ENCODE measurements at places on chromosomes 3 and 15.

GRCh38 chr3:127719369-127719768 is 46.6 kb downstream of the ABTB1 start:
- DNase-seq, result no peak

DNA sequence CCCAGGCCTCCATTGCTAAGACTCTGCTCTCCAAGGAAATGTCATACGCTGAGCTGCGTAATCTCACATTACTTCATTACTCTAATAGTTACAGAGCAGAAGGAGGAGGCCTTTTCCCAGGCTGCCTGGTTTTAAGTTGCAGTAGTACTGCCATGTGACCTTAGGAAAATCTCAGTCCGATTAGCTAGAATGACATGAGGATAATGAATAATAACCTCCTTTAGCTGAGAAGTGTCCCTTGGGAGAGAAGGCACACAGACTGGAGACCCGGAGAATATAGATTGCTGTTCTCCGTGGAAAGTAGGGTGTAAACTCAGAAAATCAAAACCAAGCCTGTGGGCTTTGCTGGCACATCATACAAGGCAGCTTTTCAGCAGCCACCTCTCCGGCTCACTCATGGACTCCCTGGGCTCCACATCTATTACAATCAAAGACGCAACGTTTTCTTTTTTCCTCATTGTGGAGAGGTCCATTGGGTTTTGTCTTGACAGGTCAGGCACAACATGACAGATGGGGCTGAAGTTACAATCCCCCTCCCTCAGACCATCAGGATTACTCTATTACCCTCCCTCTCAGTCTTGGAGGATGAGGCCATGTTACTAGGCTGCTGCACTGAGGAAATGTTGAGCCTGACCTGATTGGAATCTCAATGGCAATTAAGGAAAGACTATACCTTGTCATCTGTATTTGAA is 134.8 kb upstream of the MB21D2 start:
- no peak for DNase-seq

DNA sequence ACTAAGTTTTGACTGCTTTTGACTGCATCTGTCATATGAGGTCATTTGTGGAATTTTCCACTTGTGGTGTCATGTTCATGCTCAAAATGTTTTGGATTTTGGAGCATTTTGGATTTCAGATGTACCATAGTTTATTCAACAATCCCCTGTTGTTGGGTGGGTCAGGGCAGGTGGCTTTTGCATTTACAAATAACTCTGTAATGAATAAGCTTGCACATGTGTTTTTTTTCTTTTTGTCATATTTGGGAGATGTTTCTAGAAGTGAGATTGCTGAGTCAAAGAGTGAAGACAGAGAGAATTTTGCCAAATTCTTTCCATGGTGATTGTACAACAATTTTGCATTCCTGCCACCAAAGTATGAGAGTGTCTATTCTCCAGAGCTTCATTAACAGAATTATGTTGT is 62.4 kb upstream of the ADPGK start:
- peak; percentile 24 for DNase-seq

- DNase-seq, result no peak
Measured at GRCh38 chr3:14976317-14976716, 28.9 kb downstream of the NR2C2 start.

- DNase-seq, result no peak
Measured at GRCh38 chr3:79380581-79380980, 387.2 kb downstream of the ROBO1 start.

- DNase-seq, result no peak
Measured at GRCh38 chr15:26015516-26016075, 152.5 kb upstream of the ATP10A start.

DNA sequence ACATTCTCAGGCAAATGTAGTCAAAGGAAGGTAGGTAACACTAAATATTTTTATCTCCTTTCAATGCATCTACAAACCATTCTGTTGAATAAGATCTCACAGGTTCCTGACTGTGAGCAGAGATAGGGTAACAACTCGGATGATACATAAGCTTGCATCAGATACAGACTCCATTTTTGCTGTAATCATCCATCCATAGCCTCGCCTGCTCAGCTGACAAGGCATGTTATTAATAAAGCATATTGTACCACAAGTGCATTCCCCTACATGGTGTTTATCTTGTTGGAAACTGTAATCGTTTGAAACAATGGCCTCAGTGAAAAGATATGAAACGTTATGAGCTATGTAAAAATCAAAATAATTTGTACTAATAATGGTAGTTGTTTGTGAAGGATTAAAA is 35.4 kb upstream of the TCF12 start:
- DNase-seq, result no peak

DNA sequence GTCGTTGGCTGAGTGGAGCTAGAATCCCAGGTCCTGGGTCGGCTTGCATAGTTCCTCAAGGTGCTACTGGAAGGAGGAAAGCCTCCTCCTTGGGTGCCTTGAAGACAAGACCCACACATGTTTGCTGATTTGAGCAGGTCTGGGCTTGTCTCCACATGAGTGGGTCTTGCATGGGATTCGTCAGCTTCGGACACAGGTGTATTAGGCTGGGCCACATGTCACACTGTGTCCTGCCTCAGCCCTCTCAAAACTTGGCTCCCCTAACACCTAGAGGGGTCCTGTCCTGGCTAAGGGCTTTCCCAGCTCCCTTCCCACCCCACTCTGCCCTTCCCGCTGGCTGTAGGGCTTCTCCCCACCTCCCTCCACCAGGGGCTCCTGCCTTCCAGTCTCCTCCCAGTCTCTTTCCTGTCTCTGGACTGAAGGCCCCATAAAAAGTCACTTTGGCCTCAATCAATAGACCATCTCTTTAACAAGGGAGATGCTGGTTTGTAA is 73.0 kb upstream of the ADPGK start:
- no peak for DNase-seq

DNA sequence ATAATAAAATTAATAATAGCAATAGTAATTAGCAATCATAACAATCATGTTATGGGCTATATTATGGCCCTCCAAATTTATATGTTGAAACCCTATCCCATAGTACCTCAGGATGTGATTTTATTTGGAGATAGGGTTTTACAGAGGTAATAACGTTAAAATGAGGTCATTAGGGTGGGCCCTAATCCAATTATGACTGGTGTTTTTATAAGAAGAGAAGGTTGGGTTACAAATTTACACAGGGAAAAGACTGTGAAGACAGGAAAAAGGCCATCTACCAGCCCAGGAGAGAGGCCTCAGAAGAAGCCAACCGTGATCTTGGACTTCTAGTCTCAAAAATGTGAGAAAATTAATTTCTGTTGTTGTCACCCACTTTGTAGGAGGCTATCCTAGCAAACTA is 353.1 kb downstream of the CHL1 start:
- DNase-seq, result no peak

DNA sequence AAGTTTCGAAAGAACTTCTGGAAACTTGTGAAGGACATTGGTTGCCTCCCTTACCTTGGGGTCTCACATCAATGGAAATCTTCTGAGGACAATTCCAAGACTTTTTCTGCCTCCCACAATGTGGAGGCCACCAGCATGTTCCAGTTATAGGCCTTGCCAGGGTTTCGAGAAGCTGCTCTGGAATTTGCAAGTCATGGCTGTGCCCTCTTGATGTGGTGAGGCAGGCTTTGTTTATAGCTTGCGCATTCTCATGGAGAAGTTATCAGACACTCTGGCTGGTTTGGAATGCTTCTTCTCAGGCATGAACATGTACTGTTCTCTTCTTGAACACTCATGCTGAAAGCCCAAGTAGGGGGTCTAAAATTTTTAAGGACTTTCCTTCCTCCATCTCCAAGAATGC is 4.1 kb downstream of the CXCR6 start:
- no peak for DNase-seq

DNA sequence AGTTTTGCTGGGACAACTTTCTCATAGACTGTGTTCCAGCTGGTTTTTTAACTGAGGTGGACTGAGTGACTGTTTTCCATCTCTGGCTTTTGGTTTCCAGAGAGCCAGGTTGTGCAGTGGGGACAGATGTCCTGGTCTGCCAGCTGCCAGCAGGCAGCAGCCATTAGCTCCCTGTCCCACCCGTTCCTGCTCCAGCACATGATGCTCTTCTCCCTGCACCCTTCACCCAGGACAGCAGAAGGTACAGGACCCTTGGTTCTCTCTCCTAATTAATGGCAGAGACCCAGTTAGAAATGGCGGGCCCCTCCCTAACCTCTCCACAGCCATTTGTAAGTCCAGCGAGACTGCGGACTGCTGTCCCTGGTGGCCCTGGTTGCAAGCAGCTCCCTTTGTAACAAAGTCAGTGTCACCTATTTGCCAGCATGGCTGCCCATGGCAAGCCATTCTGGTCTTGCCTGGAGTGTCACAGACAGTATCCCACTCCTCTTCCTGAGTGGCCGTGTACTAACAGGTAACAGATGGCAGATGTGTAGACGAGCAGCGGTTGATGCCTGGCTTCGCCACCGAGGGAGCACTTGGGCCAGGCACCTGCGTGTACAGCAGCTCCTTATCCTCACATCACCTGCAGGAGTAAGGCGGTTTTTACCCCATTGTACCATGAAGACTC is 148.3 kb downstream of the DNAJB8 start:
- DNase-seq, result no peak

DNA sequence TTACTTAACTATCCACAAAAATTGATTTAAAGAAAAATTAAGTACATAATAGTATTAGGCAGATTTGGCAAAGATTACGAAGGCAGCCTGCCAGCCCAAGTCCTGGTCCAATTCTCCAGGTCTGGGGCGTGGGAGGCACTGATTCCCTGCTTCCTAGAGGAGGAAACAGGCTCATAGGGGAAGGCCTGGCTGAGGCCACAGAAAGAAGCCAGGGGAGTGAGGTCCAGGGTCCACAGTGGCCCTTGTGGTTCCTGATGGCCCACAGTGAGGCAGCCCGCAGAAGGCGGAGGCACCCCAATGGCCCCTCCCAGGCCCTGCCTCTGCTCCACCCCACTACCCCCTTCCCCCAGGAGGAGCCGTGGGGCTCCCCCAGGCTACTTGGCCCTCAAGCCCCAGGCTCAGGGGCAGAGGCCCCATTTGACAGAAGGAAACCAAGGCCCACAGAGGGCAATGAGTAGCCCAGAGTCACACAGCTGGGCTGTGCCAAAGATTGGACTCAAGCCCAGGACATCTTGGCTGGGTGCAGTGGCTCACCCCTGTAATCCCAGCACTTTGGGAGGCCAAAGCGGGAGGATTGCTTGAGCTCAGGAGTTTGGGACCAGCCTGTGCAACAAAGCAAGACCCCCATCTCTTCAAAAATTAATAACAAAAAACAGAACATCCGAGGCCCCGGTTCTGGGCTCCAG is 21.0 kb downstream of the H1-8 start:
- DNase-seq, result no peak

- DNase-seq, result peak; percentile 20
Measured at GRCh38 chr3:180594631-180595558, 7.1 kb upstream of the TTC14 start.

GRCh38 chr15:58260205-58260724 is 122.1 kb downstream of the AQP9 start:
- no peak for DNase-seq

- DNase-seq, result no peak
Measured at GRCh38 chr15:69576035-69576526, 123.5 kb downstream of the RPLP1 start.

DNA sequence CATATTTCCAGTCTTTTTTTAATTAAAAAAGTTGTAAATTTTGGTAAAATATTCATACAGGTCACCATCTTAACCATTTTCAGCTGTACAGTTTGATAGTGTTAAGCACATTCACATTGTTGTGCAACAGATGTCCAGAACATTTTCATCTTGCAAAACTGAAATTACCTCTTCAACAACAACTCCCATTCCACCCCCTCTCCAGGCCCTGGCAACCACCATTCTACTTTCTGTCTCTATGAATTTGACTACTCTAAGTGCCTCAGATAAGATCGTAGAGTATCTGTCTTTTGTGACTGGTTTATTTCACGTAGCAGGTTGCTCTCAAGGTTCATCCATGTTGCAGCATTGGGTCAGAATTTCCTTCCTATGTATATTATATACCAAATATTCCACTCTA is 76.0 kb downstream of the SLCO3A1 start:
- no peak for DNase-seq

DNA sequence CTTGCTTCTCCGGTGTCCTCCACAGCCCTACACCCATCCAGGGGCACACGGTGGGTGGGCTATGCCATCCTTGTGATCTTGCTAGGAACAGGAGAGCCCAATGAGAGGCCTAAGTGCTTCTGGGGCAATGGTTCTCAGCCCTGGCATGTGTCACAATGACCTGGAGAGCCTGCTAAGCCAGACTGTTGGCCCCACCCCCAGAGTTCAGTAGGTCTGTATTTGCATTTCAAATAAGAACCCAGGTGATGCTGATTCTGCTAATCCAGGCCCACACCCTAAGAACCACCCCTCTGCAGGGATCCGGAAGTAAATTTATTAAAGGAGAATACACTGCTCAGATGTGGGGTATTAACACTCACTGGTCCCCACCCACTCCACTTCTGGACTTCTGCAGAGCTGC is 57.9 kb downstream of the RORA start:
- no peak for DNase-seq

GRCh38 chr15:45138814-45139765 is 9.3 kb downstream of the DUOX1 start:
- DNase-seq, result no peak

DNA sequence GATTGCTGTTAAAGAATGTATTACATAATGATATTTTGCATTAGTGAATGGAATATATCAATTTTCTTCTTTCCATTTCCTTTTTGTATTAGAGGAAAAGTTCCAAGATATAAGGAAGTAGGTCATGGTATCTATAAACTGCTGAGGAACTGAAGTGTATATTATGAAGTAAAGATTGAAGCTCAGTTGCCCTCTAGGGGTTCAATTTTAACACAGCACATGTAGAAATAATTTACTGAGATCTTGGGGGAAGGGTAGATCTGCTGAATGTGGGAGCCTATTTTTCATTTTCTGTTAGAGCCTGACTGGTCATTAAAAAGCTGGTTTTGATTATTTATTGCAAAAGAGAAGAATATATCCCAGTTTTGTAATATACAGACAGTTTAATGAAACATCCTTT is 45.2 kb downstream of the CMC1 start:
- DNase-seq, result peak; percentile 12

DNA sequence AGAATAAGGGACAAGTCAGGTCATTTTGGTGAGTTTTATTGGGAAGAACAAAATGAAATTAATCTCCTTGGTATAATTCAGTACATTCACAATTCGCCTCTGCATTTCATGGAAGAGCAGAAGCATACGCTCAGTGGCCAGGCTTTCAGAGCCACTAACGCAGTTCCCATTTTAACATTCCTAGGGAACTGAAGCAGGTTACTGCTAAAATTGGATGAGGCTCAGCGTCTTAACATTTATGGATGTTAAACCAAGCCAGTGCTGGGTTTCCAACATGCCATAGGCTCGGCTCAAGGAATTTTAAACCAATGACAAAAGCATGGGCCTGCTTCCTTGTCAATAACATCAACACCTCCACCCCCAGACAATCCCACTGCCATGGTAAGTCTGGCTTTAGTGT is 172.7 kb upstream of the PRICKLE2 start:
- no peak for DNase-seq

Measured in astrocyte (in vitro differentiated cells and primary cell).